ENCODE measurements at places on chromosomes 4 and X.

- DNase-seq: peak; percentile 1
Observed at GRCh38 chr4:92334716-92335350, 31.1 kb downstream of the GRID2 start.

DNA sequence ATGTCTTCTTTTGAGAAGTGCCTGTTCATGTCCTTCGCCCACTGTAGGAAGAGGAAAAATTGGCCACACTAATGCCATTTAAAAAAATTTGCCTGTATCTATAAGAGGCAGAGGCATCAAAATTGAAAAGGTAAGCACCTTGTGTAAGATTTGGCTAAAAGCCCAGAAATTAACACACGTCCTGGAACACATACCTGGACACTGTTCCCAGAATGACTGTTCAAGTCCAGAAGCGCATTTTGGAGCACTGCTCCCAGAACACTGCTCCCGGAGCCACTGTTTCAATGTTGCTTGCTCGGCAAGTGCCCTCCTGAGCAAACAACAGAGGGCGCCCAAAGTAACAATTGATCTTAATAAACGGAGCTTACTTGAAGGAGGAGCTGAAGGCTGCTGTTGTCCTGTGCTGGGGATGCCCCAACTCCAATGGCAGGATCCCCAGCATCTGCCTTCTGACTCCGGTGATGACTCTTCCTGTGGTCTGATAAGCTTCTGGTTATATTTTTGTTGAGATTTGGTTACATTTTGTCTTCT, 1958.6 kb downstream of the C4orf33 start:
- no peak for DNase-seq

- peak; percentile 0 for DNase-seq
Observed at GRCh38 chrX:37666516-37666915, 19.1 kb upstream of the XK start.

GRCh38 chr4:10960389-10960788, 275.8 kb upstream of the CLNK start:
- DNase-seq: no peak

DNA sequence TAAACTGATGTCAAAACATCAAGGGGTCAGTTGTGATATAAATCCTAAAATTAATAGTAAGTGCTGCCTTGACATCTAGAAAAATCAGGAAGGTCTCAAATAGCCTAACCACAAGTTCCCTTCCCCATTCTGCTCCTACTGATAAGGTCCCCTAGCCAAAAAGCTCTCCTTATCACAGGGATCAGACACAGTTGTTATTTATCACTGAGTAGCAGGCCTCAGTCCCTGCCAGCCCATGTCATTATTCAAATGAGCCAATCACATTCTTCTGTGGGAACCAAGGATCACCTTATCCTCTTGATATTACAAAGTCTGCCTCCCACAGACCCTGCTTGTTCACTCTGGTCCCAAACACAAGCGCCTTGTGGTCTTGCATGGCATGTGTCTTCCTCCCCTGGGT, 23.3 kb upstream of the TMEM255A start:
- DNase-seq: no peak

DNA sequence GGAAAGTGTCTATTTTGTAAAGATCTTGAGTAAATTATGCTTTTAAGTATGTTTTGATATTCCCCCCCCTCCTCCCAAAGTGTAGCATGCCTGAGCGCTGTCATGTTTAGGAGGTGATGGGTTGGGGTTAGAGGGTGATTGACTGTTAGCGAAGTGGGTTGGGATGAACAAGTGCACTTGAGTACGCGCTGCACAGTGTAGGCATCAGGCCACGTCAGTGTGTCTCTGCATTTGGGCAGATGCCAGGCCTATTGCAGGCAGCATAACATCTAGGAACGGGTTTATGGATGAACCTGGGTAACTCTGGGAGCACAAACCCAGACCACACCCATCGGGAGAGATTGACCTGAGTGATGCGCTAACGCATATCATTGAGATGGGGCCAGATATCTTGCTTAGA, 111.2 kb downstream of the TBL1X start:
- DNase-seq: no peak

DNA sequence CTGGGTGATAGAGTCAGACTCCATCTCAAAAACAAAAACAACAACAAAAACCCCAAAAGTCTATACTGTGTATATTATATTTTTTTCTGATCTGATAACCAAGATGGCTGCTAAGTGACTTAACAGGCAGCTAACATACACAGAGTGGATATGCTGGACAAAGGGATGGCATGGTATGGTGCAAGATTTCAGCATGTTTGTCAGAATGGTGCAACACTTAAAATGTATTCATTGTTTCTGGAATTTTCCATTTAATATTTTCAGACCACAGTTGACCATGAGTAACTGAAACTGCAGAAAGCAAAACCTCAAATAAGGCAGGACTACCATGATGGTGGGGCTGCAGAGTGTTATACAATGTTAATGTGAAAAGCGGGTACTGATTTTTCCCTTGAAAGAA, 6.1 kb upstream of the BOD1L1 start:
- DNase-seq: peak; percentile 41

DNA sequence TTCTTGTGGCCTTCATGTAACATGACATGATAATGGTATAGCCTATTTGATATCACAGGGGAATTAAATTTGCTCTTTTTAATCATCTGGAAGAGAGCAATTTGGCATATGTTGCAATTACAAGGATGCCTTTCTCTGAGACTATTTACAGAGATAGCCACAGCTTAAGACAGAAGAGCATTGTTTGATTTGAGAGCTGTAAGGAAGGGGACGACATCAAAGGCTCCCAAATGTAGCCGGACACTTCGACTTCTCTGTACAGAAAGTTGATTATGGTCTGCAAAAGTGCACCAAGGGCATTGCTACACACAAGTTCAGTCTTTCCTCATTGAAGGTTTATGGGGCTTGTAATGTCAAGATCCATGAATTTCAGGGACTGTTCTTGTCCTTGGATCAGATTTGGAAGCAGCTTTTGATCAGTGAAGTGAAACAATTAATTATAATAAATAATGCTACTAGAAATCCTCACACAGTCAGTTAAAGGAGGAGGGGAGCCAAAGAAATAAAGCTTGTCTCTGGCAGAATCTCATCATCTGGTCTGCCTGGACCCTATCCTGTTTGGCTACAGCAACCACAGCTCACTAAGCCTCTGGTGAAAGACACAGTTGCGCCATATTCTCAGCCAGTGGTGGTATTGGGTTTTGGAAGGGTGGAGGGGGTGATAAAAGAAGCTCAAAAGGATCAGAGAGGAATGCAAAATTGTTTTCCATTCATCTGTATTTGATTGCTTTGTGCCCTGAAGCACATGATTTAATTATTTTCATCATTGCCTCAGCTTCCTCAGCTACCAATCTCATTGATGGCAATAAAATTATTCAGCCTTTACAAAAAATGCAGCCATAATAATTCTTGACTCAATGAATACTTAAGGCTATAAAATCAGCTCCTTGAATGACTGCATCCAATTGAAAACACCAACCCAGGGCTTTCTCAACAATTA, 654.3 kb upstream of the LCORL start:
- no peak for DNase-seq

DNA sequence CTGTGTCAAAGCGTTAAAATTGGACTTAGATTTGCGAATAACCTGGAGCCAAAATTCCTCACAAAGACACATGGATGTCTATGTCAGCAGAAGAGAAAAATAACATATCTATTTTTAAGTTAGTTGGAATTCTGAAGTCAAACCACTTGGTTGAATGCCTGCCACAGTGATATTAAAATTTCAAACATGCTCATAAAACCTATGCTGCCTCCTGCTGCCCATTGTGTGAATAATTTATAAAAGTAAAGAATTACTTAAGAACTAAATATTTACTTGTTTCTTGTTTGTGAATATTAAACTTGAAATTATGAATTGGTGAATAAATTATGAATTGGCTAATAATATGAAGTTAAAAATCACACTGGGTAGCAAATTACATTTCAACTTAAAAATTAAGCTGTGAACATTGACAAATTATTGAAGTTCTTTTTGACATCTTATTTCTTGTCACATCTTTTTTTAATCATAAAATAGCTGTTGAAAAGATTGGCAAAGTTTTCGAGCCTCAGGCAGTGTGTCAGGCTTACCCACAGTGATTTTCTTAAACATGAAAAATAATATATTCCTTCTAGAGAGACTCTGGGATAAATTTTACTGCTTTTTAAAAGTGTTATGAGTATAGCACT, 35.4 kb downstream of the FABP2 start:
- DNase-seq: peak; percentile 78

DNA sequence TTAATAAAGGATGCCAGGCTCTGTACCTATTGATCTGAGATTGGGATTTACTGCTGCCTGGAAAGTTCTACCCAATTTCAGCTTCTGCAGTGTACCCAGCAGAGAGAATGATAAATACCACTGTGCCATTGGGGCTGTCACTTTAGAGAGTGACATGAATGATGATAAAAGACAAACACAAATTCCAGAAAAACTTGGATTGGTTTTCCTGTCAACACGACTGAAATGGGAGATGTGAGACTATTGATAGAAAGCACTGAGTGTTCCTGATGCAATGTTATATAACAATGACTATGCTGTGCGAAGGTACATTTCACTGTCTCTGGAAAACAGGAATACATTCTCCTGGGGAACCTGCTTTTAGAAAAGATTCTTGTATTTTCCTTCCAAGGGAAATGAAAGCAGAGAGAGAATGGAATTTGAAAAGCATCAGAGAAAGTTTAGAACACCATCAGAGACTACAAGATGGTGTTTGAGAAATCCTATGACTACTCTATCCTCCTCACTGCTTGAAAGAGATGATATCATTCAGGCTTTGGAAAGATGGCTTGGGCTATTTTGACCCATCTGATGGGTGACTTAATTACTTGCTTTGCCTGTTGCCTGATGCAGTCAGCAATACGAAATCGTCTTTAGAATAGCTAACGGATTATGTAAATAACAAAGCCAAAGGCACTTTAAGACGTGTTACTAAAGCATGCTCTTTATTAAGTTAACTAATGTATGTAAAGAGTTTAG, 49.7 kb downstream of the MID1IP1 start:
- DNase-seq: no peak

Data from fibroblast of gingiva (primary cell).